AG08395 (cell line): ENCODE measurements at places on chromosomes 2 and 18.

DNA sequence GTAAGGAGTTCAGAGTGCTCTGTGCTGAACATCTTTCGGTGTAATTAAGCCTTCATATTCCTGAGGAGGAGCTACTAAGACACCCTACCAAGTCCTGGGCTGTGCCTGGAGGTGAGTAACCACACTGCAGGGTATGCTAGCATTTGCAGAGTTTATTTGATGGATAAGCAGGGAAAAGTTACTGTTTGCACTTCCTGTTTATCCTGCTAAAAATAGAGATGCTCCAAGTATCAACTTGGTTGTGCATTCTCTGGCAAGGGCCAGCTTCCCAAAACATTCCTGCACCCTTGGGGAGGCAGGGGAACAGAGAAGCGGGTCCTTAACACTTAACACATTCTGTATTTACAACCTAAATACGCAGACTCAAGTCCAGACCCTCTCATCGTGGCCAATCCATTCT lies 49.8 kb downstream of the PARD6G start:
- DNase-seq: peak; percentile 33

DNA sequence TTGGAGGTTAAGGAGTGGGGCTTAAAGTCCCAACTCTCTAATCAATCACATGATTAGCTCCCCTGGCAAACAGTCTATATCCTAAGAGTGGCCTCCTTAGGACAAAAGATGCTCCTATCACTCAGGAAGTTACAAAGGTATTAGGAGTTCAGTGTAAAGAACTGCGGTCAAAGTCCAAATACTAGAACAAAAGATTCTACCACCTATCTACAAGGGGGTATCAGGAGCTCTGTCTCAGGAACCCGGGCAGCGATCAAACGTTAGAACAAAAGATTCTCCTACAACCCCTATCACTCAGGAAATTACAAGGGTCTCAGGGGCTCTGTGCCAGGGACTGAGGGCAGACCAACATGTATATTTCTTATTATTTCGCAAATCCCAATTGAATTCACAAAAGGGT lies 58.0 kb downstream of the DTNB start:
- no peak for DNase-seq

- DNase-seq: no peak
Observed at GRCh38 chr2:174612970-174613369, 15.4 kb upstream of the WIPF1 start.

DNA sequence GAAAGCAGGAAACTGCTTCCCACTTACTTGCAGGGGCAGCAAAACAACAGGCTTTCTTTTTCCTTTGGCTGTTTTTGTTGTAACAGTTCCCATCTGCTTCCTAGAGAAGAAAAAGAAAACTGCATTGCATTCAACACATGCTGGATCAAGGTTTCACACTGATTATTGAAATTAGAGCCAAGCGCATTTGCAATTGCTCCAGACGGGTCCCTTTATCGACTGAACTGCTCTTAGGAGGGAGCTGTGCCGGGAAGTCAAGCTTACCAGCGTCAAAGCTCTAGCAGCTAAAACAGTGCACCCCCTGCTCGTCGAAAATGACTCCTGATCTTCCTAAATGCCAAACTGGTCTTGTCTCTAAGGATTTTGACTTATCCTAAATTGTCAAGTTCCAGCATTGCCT lies 164.0 kb upstream of the SESTD1 start:
- no peak for DNase-seq

- peak; percentile 72 for DNase-seq
Observed at GRCh38 chr18:62437235-62438017, 85.4 kb upstream of the ZCCHC2 start.

DNA sequence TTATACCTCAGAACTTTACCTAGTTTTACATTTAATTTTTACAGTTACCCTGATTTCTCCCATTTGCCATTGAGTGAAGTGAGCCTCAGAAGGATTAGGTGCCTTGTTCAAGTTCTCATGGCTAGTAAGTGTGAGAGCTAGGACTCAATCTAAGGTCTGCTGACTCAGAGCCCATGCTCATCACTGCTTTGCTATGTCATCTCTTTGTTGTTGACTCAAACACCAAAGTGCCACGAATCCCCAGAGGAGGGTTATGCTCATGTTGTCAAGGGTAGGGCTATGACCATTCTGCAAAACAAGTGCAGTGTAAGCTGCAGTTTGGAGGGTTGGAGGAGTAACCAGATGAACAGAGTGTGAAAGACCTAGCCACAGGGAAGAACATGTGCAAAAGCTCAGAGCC lies 185.4 kb upstream of the SKOR2 start:
- no peak for DNase-seq

- DNase-seq: peak; percentile 34
Observed at GRCh38 chr2:203330434-203330833, 2.2 kb downstream of the ABI2 start.

- no peak for DNase-seq
Observed at GRCh38 chr18:33901894-33902512, 322.7 kb downstream of the NOL4 start.

DNA sequence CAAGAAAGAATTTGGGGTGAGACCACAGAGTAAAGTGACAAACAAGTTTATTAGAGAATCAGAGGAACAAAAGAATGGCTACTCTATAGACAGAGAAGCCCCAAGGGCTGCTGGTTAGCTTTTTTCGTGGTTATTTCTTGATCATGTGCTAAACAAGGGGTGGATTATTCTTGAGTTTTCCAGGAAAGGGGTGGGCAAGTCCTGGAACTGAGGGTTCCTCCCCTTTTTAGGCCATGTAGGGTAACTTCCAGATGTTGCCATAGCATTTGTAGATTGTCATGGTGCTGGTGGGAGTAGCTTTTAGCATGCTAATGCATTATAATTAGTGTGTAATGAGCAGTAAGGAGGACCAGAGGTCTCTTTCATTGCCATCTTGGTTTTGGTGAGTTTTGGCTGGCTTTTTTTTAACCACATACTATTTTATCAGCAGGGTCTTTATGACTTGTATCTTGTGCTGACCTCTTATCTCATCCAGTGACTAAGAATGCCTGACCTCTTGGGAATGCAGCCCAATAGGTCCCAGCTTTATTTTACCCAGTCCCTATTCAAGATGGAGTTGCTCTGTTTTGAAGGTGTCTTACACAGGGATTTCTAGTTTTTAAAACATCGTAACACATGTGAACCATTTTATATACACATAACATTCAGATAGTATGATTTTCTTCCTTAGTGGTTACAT lies 77.8 kb downstream of the MYO1B start:
- DNase-seq: no peak

- DNase-seq: no peak
Observed at GRCh38 chr18:13471971-13472628, 253.5 kb downstream of the LDLRAD4 start.

GRCh38 chr2:210262036-210262435 lies 36.8 kb upstream of the ACADL start:
- DNase-seq: no peak

- no peak for DNase-seq
Observed at GRCh38 chr2:205948883-205949282, 137.1 kb downstream of the INO80D start.

DNA sequence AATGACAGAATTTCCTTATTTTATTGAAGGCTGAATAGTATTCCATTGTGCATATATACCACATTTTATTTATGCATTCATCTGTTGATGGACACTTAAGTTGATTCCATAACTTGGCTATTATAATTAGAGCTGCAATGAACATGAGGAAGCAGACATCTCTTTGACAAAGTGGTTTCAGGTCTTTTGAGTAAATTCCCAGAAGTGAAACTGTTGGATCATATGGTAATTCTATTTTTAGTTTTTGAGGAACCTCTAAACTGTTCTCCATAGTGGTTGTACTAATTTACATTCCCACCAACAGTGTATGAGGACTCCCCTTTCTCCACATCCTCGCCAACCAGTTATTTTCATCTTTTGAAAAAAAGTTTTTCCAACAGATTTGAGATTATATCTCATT lies 77.5 kb downstream of the TMEM200C start:
- DNase-seq: no peak

DNA sequence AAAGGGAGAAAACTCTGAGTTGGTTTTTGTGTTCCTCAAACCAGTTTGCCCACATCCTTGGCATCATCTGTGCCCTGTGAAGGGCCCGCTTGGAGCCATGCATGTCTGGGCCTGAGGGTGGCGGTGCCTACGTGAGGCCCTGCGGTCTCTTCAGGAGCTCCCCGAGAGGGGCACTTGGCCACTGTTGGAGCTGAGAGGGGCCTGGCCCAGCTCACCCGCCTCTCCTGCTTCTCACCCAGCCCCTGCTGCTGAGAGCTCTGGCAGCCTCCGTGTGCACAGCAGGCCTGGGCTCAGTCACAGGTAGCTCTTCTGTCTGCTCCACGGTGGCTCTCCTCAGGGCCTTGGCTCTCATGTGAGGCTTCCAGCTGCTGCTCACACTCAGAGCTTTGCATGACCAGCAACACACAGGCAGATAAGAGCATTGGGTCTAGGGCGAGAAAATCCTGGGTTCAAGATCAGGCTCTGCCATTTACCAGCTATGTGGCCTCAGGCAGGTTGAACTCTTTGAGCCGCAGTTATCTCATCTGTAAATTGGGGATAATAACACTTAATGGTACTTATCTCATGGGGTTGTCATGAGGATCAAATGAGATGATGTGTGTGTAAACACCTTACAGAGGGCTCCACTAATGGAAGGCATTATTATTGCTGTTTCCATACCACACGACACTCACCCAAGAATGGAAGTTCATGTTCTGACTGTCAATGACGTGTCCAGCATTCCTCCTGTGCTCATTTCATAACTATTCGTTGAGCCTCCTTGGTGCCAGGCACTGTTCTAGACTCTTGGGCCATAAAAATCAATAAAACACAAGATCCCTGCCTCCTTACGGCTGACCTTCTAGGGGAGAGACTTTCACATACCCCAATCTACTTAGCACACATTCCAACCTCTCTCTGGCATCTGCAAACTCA lies 41.6 kb upstream of the PLB1 start:
- no peak for DNase-seq

- no peak for DNase-seq
Observed at GRCh38 chr2:163011000-163011399, 172.4 kb upstream of the KCNH7 start.

DNA sequence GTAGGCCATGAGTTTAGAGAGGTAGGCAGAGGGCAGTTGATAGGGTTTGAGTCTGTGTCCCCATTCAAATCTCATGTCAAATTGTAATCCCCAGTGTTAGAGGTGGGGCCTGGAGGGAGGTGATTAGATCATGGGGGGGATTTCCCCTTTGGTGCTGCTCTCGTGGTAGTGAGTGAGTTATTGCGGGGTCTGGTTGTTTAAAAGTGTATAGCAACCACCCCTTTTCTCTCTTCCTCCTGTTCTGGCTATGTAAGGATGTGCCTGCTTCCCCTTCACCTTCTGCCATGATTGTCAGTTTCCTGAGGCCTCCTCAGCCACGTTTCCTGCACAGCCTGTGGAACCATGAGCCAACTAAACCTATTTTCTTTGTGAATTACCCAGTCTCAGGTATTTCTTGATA lies 25.5 kb downstream of the MARCHF4 start:
- no peak for DNase-seq

DNA sequence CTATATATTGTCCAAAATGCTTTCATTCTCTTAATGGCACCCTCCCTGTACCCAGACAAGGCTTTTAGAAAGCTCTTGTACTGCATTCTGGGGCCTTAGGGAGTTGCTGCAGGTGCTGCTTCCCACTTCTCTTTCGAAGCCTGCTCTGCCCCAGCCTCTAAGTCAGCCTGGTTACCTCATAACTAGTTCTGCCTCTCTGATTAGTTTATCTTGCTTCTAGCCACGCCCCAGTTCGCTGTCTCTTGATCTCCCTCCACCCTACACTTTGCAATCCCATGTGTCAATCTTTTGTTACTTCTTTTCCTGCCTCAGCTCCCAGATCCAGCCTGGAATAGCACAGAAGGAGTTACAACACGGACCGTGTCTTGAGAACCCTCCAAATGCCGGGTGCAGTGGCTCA lies 13.8 kb upstream of the NCOA1 start:
- DNase-seq: no peak

- DNase-seq: no peak
Observed at GRCh38 chr2:85409845-85410583, at the start of gene CAPG. CAPG (minus strand) TSS chr2:85410366; CDS start chr2:85402145, 8,221 bp downstream.

DNA sequence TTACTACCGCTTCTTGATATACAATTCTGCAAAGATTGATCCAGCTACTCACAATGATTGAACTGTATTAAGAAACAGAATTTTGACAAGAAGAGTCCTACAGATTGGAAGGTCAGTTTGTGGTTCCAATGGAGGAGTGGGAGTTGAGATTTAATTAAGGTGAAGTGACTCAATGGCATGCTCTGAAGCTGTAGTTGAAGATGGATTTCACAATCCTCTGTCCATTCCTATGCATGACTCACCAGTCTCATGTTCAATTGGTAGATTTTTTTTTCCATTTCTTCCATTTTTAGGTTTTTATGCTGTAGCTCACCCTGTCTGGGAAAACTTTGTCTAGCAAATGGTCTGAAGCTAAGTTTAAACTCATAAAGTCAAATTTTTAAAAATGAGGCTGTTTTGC lies 83.3 kb downstream of the DPP4 start:
- DNase-seq: peak; percentile 78

DNA sequence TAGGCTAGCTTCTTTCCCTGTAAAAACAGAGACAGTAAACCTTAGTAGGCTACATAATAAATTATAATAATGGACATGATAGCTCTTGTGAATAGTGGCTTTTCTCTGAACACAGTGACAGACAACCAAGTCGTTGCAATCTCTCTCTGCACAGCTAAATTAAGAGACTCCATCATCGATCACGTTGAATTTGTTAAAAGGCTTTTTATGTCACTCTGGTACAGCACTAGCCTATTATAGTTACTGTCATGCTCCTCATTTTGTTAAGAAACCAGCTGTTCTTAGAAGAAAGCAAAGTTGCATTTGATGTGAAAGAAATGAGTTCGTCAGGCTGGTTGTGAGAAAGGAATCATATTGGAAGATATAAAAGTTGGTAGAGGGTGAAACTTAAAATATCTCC lies 50.3 kb upstream of the ARHGAP28 start:
- DNase-seq: no peak

GRCh38 chr2:144372410-144373080 lies 147.4 kb downstream of the ZEB2 start:
- DNase-seq: peak; percentile 23

- no peak for DNase-seq
Observed at GRCh38 chr18:10228326-10228725, 226.1 kb upstream of the APCDD1 start.

DNA sequence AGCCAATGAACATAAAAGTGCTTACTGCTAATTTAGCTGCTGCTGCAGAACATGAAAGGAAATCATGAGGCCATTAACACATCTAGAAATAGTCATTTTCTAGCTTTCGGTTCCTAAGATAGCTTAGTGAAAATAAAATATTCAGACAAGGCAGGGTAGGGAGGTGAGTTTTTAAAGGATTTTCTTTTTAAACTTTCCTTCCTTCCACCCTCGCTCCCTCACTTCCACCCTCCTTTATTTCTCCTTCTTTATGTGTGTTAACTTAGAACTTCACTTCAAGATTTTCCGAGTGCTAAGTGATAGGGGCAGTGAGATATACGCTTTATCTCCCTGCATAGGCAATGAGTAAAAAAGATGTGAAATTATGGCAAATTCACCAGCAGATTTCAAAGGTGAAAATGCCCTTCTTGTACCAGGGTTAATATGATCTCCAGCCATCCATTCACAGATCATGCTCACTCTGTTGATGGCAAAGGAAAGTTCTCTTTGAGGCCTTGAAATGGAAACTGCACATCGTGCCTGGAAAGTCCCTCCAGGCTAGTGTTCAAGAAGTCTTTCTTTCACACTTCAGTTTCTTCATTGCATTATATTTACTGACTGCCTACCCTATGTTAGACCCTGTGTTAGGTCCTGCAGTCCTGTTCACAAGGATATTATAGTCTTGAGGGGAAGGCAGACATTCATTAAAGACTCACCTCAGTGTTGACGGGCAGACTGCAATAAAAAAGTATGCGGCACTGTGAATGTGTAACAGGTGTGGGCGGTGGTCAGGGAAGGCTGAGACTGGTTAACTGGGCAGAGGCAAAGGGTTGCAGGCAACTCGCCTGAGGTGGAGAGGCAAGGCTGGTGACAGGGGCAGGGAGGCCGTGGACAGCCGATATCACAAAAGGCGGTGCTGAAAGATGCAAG lies 200.8 kb downstream of the PLCL1 start:
- no peak for DNase-seq
